Cardiac muscle cell (in vitro differentiated cells and primary cell): ENCODE measurements at places on chromosomes 12 and 14.

- DNase-seq, result no peak
Observed at GRCh38 chr12:115129727-115130126, 445.8 kb upstream of the TBX3 start.

- peak; percentile 67 for DNase-seq
Observed at GRCh38 chr12:118377884-118378470, 1.6 kb downstream of the SUDS3 start.

GRCh38 chr12:52910248-52910883 is 5.5 kb upstream of the KRT8 start:
- no peak for DNase-seq

- DNase-seq, result no peak
Observed at GRCh38 chr12:29200586-29200985, 51.5 kb downstream of the FAR2 start.

DNA sequence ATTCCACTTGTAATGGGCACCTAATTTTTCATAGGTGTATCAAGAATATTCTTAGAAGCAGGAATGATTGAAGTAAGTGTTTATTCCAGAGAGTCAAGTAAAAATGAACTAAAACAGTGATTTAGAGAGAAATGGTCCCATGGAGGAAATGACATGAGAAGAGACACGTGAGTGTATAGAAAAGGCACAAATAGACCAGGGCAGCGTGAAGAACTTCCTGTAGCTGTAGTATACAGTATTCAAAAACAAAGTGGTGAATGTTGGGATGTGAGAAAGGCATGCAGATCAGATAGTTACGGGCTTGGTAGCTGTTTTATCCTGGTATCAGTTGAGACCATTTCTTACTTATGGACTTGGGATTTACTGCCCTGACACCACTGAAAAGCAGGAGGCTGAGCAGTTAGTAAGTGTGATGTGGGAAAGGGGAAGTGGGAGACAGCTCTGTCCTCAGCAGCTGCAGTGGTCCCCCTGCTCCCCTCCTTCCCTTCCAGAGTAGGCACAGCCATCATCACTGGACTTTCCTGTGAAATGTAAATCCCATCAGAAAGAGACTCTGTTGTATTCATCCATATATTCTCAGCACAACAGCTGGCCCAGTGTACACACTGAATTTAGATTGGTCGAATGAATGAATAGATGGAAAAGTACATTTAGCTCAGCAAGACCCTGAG is 16.8 kb upstream of the TESPA1 start:
- no peak for DNase-seq

DNA sequence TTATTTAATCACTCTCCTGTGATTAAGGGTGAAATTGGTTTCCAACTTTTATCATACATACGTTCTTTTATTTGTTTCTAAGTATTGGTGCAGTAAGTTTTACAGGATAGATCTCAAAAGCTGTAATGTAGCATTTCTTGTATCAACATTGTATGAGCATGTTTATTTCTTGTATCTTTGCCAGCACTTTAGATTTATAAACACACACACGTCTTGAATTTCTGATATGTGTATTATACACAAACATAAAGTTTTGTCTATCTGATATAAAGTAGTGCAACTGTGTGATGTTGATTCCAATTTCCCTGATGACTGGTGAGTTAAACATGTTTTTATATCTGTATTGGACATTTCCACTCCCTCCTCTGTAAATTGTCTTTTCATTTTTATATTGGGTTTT is 134.7 kb downstream of the NOVA1 start:
- DNase-seq, result no peak

- DNase-seq, result no peak
Observed at GRCh38 chr12:131122631-131123030, 168.9 kb downstream of the ADGRD1 start.
